ENCODE measurements at places on chromosomes 11 and 22. TPM values are rescaled to one million over a fixed set of nuclear protein-coding genes. Genes with fewer than 3 reads are reported as not detected.

Gene LMO2
- total RNA-seq, result 42.0 TPM

Gene SAAL1
- total RNA-seq, result 13.7 TPM

GRCh38 chr11:64276653-64277431 lies 7.6 kb downstream of the BAD start:
- no peak for DNase-seq

- DNase-seq, result peak; percentile 59
These were observed 115.7 kb upstream of the NNMT start for GRCh38 chr11:114180301-114181055.

GRCh38 chr22:42303396-42304323 lies 33.2 kb upstream of the TCF20 start:
- no peak for DNase-seq

GRCh38 chr11:43685440-43685839 lies 4.9 kb downstream of the HSD17B12 start:
- DNase-seq, result no peak

- DNase-seq, result no peak
These were observed 30.0 kb upstream of the SEZ6L start for GRCh38 chr22:26139310-26139709.

DNA sequence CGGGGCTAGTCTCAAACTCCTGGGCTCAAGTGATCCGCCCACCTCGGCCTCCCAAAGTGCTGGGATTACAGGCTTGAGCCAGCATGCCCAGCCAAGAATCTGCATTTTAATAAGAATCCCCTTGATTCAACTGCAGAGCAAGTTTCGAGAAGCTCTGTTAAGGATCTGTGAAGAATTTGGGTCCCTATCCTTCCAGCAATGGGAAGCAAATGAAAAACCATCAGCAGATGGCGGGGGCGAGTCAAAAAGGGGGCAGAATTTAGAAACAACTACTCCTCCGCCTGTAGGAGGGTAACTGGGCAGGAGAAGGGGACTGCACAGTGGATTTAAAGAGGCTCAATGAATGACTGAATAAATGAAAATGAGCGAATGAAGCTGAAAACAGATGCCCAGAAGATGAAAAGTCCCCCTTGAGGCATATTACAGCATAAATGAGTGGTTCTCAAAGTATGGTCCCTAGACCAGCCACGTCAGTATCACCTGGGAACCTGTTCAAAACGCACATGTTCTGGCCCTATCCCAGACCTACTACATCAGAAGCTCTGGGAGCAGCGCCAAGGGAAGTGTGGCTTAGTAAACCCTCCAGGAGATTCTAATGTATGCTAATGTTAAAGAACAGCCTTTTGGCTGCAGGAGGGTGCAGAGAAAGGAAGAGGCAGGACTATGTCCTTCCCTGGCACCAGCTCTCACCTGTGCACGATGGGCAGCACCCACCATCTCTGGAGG lies 15.0 kb downstream of the VWCE start:
- no peak for DNase-seq

GRCh38 chr11:75498556-75499255 lies 27.0 kb downstream of the GDPD5 start:
- no peak for DNase-seq

GRCh38 chr11:95082576-95083001 lies 7.1 kb upstream of the ENDOD1 start:
- DNase-seq, result no peak

GRCh38 chr11:84886344-84886743 lies 740.8 kb downstream of the DLG2 start:
- DNase-seq, result no peak

- no peak for DNase-seq
These were observed 8.5 kb downstream of the TMEM258 start for GRCh38 chr11:61783717-61784505.

- DNase-seq, result no peak
These were observed 43.6 kb upstream of the POU2AF1 start for GRCh38 chr11:111422494-111423249.

All from left lung (tissue), 14 donors.